BJ (cell line): ENCODE measurements at places on chromosomes 7 and 10.

DNA sequence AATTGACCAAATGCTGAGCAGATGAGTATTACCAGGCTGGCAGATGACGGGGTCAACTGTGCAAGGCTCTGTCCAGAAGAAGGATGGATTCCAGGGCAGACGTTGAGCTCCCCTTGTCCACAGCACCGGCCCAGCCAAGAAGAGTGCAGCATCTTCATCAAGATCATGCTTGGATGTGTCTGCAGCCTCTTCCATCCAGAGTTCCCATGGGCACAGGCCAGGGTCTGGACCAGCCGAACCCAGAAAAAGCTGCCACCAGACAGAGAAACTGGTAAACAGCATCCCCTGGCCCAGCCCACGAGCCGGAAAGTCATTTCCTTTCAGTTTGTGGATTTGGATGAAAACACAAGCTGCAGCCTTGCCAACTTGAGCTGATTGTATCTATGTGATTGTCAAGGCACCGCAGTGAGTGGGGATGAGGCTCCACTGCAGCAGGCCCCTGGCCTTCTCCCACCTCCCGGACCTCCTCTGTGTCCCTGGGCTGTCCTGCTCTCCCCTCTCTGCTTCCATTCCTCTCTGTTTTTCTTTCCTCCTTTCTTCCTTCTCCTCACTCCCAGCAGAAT lies 321.8 kb downstream of the TCERG1L start:
- no peak for DNase-seq

GRCh38 chr7:71221549-71221948 lies 89.6 kb downstream of the GALNT17 start:
- DNase-seq, result no peak

GRCh38 chr10:72308320-72308987 lies 34.7 kb downstream of the DDIT4 start:
- no peak for DNase-seq

GRCh38 chr7:30572212-30572841 lies 22.4 kb upstream of the GARS1 start:
- DNase-seq, result no peak

DNA sequence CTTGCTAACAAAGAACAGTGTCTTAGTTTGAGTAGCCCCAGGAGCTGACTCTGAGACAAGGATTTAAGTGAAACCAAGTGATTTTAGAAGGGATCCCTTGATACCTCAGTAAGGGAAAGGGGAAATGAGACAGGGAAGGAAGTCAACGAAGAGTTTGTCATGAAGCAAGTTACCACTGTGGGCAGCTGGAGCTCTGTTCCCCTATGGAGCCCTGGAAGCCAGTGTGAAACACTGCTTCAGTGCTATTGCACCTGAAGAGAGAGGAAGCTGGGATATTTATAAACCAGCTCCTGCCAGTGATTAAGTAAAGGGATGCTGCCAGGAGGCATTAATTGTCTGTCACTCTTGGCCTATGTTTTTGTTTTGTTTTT lies 58.9 kb upstream of the WAPL start:
- no peak for DNase-seq

- DNase-seq, result no peak
Observed at GRCh38 chr7:92750447-92750839, 85.9 kb downstream of the CDK6 start.

GRCh38 chr7:133501771-133502170 lies 248.9 kb downstream of the EXOC4 start:
- no peak for DNase-seq

DNA sequence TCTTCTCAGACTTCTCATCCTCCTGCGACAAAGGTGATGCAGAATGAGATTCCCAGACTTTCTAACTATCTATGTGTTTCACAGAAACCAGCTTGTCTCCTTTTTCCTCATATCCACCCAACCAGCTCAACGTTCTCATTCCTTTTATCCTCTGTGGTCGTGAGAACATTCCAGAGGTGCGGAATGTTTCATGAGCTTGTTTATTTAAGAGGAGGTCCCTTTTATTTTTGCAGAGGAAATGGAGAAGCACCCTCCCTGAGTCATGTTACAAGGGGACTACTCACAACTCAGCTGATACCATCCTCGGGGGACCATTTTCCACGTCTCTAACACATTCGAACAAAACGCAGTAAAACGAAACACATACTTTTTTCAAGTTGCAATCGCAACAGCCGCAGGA lies 93.2 kb downstream of the ZRANB1 start:
- DNase-seq, result peak; percentile 87
